ENCODE measurements at places on chromosomes 1 and 21. TPM values are rescaled to one million over a fixed set of nuclear protein-coding genes. Genes with fewer than 3 reads are reported as not detected.

HTR6 gene
- not detected for total RNA-seq

DNA sequence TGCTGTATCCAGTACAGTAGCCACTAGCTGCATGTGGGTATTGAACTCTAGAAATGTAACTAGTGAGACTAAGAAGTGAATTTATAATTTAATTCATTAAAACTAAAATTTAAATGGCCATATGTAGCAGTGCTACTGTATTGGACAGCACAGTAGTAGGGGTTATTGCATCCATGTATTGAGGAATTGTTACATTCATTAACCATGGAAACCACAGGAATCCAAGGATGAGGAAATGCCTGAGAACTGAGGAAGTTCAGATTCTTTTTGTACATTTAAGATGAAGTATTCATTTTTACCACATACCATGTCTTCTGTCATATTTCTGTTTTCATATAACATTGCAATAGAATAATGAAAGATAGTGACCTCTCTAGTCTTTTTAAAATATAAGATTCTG, 2.6 kb downstream of the MTF2 start:
- no peak for DNase-seq

DNA sequence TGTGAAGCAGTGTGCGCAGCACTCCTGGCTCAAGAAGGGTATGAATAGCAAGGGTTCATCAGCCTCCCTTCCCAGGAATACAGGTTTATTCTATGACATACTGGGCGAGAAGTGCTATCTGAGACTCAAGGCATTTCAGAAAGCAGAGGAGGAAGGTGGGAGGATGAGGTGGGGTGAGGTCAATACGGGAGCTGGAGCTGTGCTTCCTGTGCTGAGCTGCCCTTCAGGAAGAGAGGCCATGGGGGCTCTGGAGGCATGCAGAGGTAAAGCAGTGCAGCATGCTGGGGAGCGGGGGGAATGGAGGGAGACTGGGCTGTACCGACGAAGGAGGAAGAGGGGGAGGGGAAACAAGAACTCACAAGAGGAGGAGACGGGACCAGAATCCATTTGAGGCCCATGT, 717.6 kb downstream of the PTPRU start:
- no peak for DNase-seq

KCNQ4 gene
- total RNA-seq: 0.96 TPM

TMPRSS15 gene
- not detected for total RNA-seq

DNA sequence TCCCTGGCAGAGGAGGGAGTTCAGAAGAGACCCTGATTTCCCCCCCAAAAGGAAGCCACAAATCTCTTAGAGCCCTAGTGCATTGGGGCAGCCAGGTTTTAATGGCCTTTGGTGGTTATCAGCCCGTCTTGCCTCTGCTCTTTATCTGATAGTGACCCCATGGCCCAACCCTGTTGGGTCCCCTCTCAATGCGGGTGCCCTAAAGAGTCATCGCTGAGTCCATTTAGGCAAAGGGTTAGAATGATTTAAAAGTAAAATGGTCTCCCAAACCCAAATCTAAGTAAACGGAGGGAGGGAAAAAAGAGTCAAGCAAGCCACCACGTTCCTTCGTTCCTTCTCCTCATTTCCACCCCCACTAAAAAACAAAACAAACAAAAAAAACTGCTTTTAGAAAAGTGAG, 164.0 kb downstream of the RUNX1 start:
- no peak for DNase-seq

DNA sequence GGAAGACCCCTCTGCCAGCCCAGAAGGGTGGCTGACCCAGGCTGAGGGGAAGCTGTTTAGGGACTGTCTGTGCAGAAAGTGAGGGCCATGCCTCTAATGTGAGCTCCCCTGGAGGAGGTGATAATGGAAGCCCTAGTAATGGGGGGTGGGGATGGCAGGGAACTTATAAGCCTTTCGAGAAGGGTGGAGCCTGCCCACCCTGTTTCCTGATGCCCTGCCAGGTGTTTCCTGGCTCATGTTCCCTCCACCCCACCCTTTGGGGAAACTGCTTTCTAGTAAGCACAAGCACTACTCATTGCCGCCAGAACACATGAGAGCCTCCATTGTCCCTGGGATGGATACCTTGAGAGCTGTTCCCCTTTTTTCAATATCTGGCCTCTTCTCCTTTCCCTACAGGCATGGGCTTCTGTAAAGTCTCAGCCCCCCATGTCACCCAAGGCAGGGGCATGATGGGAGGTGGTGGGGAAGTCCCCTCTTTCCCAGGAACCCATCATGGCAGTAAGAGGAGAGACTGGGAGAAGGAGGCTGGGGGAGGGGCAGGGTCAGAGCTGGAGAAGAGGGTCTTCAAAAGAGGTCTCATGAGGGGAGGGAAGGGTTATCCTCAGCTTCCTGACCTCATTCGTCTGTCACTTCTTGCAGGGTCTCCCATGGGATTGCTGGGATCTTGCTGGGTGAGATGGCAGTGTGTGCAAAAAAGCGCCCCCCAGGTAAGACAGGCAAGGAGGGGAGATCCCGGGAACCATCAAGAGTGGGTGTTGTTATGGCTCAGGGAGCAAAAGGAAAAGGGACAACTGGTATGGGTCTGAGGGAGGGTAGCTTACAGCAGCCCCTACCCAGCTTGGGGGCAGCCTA, 2.4 kb downstream of the ATP8B2 start:
- DNase-seq: no peak

DNA sequence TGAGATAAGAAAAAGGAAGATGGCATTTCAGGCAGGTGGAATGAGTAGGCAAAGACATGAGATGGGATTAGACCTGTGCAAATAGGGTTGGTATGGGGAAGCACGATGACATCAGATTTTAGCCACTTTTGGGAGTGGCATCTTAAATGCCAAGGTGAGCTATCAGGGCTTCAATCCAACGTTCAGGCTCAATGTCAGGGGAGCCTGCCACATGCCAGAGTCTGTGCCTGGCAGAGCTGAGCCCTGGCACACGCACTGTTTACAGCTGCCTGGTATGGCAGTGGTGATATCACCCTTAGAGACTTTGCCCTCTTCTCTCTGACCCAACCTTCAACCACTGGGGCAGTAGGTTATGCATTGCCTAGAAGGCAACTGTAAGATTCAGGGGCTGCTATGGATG, 1.1 kb upstream of the GUCA2B start:
- peak; percentile 51 for DNase-seq

Data from upper lobe of right lung (tissue), 1 donor.